ENCODE measurements at places on chromosomes 6 and 20.

DNA sequence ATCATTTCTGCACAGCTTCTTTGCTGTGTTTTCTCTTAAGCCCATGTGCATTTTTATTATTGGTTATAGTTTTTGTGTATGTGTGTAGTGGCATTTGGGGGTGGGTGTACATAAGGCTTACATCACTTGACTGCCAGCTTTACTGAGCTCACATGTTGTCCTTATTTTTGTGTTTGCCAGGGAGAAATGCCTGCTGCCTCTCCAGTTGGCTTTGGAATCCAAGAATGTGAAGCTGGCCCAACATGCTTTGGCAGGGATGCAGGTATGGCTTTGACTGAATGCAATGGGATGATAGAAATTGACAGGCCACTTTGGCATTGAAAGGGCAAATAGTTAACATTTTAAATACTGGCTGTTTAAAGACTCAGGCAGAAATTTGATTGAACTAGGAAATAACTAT lies 11.4 kb downstream of the PBOV1 start:
- no peak for DNase-seq

GRCh38 chr6:90928051-90928450 lies 341.2 kb upstream of the MAP3K7 start:
- DNase-seq = no peak

GRCh38 chr20:49612127-49612738 lies 44.3 kb upstream of the PTGIS start:
- no peak for DNase-seq

- DNase-seq = no peak
Observed at GRCh38 chr6:48961781-48962415, 501.2 kb downstream of the MMUT start.

- DNase-seq = no peak
Observed at GRCh38 chr6:168139121-168139520, 60.1 kb upstream of the FRMD1 start.

- DNase-seq = no peak
Observed at GRCh38 chr6:131430531-131430930, 142.5 kb upstream of the ARG1 start.
